ENCODE measurements at places on chromosomes 3 and 15. TPM values are rescaled to one million over a fixed set of nuclear protein-coding genes. Genes with fewer than 3 reads are reported as not detected.

Gene CDCP1
- total RNA-seq, result 1.6 TPM

Gene LEKR1
- 1.3 TPM for total RNA-seq

Gene SLC9C1
- not detected for total RNA-seq

Gene A4GNT
- not detected for total RNA-seq

Gene ANKUB1
- 0.63 TPM for total RNA-seq

Gene ATP10A
- total RNA-seq, result 2.5 TPM

Gene FRMD5
- total RNA-seq, result 33.5 TPM

Gene NANOGP8
- not detected for total RNA-seq
